ENCODE measurements at places on chromosomes 4 and X.
A peak's percentile ranks its signal among the peaks of the same experiment; 100 is the strongest.

DNA sequence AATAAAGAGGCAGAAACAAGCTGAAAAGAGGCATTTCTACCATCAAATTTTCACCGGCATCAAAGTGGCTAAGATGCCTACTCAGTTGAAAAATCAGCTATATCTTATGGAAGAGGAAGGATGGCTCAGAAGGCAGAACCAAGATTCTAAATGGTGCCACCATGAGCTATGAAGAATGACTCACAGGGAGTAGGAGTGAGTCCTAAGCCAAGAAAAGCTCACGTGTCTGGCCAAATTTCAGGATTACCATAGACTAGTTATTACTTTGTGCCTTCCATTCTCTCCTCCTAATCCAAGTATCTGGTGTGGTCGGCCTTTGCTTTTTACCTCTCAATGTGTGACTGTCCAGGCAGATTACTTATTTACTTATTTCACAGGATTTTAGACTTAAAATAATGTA is 54.8 kb downstream of the BMP3 start:
- no peak for DNase-seq

DNA sequence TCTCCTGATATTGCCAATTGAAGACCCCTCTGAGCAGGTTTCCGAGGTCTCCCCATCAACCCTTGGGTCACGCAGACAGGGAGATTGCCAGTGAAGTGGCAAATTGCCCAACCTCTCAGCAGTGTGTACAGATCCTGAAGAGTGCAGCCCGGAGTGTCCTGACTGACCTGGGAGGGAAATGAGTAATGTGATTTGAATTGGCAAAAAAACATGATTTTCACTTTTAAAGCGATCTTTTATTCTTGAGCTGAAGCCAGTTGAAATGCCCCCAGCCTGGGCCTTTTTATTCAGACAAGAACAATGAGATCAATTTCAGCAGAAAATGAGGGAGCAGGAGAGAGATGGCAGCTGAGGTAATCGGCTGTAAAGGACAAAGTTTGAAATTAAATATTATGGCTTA is 401.8 kb downstream of the RAPGEF2 start:
- no peak for DNase-seq

DNA sequence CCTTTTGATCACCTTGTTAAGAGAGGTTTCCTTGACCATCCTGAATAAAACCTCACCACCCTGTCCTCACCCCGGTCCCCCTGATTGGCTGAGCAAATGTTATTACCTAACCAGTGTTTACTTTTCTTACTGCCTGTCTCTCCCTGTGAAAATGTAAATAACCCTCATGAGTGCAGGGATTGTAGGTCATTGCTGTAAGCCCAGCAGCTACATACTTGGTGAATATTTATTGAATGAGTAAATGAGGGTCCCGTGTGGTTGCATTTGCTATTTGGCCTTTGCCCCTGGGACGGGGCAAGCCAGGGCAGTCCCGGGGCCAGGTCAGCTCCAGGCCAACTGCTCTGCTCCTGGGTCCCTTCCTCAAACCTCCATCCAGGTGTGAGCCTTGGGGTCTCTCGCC is 55.5 kb upstream of the CLCN4 start:
- no peak for DNase-seq

- DNase-seq: no peak
Observed at GRCh38 chr4:157096439-157096838, 20.5 kb downstream of the GLRB start.

DNA sequence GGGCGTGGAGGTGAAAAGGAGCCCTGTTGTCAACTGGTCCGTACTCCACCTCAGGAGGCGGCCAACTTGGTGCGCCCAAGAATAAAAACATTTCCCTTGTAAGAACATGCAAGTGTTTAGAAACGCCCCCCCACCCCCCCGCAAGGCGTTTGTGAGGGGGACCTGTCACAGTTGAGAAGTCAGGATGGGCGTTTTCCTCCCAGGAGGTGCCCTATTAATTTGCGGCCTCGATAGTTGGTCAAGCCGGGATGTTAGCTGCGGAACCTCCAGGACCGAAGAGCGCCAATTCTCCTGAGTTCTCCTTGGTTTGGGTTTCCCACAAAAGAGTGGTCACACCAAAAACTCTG is 651 bp upstream of the SAP30 start:
- no peak for DNase-seq

GRCh38 chr4:3827616-3828492 is 61.7 kb downstream of the ADRA2C start:
- peak; percentile 93 for DNase-seq
